T-helper 17 cell (primary cell): ENCODE measurements at places on chromosomes 6 and 20. TPM values are rescaled to one million over a fixed set of nuclear protein-coding genes. Genes with fewer than 3 reads are reported as not detected.

LY6G6F gene
- 29.1 TPM for total RNA-seq

- H3K27me3 ChIP-seq, result no peaks in the 10 kb centered on the region
- no peaks in the 10 kb centered on the region for H3K4me1 ChIP-seq
- H3K36me3 ChIP-seq, result no peaks in the 10 kb centered on the region
- DNase-seq, result no peak
These were observed 587.9 kb upstream of the FLRT3 start for GRCh38 chr20:14925300-14925699.

DNA sequence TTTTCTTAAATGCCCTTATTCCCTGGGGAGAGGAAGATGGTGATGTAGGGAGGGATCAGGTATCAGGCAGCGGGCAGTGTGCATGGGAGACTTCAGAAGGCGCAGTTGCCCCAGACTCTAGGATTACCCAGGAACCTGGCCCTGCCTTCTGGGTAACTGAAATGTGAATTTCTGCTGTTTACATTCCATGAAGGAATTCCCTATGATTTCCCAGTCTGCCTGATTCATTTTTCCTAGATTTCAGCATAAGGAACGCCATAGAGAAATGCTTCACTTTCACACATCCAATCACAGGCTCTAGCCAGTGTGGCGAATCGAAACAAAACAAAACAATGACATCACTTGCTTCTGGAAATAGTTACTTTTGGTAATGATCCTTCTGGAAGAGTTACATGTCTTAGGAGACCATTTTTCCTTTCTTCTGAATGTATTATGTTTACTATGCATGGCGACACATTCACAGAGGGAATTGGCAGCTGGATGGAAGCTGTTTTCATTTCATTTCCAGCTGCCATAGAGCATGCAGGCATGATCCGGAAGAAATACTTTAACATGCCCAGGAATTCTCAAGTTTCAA, 33.3 kb downstream of the LRP11 start:
- no peak overlapping the region for H3K4me3 ChIP-seq
- no peaks in the 10 kb centered on the region for H3K27me3 ChIP-seq
- DNase-seq, result no peak

TREML1 gene
- total RNA-seq, result 68.6 TPM

GSTA2 gene
- total RNA-seq, result not detected

SYTL3 gene
- total RNA-seq, result 36.1 TPM

DNA sequence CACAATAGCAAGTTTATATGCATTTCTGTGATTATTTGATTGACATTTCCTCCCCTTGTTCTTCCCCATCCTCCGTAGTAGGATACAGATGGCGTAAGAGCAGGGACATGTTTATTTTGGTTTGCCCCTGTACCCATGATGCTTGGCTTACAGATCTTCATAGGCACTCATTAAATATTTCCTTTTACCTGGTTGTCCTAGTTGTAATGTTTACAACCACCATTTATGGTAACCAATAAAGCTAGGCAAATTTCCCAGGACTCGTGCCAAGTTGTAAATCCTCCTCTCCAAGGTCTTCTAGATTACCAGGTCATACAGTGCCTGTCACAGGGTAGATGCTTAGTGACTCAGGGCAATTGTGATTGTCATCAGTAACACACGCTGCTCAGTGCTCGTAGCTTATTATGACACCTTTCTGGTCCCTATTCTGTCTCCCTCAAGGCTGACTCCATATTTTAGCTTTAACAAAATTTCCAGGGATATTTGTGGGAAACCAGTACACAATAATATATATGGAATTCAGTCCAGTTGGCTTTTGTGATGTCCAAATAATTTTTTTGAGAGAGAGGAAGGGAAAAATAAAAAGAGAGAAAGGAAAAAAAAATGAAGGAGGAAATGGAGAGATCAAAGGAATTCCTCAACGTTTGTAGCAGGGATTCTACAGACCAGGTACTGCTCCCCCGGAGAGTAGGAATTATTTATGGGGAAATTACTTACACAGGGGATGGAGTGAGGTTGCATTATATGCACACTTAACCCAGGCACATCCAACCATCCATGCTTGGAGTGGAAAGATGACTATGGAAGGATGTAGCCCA, 24.6 kb downstream of the CYP24A1 start:
- no peaks in the 10 kb centered on the region for H3K36me3 ChIP-seq
- H3K4me3 ChIP-seq, result no peak overlapping the region
- DNase-seq, result no peak
- H3K4me1 ChIP-seq, result no peaks in the 10 kb centered on the region

TRIM38 gene
- 19.9 TPM for total RNA-seq

DNA sequence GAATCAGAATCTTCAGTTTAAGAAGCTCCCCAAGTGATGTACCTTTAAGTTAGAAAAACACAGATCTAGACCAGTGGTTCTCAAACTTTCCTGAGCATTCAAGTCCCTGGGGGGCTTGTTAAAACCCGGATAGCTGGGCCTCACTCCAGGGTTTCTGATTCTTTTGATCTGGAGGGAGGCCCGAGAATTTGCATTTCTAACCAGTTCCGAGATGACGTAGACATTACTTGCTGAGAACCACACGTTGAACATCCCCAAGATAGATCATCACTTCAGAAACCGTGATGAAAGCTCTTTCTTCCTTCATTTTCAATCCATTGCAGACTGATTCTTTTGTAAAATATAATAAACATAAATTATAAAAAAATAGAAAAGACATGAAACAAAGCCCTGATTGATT, 40.7 kb upstream of the KIF16B start:
- DNase-seq, result no peak
- H3K4me3 ChIP-seq, result no peak overlapping the region
- peaks cover 8% of the 10 kb centered on the region for H3K27me3 ChIP-seq
- H3K36me3 ChIP-seq, result no peaks in the 10 kb centered on the region

GRCh38 chr20:3174442-3175261, 1.3 kb upstream of the LZTS3 start:
- no peak for DNase-seq
- no peak overlapping the region for H3K27ac ChIP-seq
- H3K4me1 ChIP-seq, result peaks cover 20% of the 10 kb centered on the region
- no peaks in the 10 kb centered on the region for H3K36me3 ChIP-seq

GUCA1A gene
- total RNA-seq, result not detected

DNA sequence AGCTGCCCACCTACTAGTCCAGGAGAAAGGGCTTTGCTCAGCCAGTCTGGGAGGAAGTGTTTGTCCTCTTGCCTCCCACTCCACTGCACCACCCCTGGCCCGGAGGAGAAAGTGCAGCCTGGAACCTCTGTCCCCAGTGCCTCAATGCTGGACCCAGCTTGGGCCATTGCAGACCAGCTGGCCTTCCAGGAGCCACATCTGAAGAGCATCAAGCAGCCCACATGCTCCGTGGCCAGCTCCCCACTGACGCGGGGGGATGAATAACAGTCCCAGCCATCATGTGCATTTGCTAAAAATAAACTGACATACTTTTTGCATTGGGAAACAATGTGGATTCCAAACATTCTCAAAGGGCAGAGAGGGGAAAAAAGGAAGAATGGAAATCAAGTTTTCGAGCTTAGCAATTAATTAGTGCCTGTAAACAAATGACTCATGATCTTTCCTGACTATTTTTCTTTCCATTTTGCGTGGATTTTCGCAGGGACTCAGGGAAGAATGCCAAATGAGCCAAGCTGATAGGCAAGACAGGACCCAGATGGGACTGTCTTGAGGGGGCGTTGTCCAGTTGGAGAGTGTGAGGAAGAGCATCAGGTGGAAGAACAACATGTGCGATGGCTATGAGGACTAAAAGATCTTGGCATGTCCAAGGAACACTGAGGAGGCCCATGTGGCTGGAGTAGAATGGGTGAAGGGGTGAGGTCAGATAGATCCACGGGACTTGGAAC, 34.1 kb downstream of the CEBPB start:
- H3K4me3 ChIP-seq, result no peak overlapping the region
- H3K4me1 ChIP-seq, result no peaks in the 10 kb centered on the region
- no peak overlapping the region for H3K27ac ChIP-seq
- DNase-seq, result no peak
- H3K27me3 ChIP-seq, result peaks cover 21% of the 10 kb centered on the region
- H3K36me3 ChIP-seq, result no peaks in the 10 kb centered on the region

MYMX gene
- total RNA-seq, result not detected

TP53TG5 gene
- not detected for total RNA-seq

MTFR2 gene
- total RNA-seq, result 2.9 TPM

DNA sequence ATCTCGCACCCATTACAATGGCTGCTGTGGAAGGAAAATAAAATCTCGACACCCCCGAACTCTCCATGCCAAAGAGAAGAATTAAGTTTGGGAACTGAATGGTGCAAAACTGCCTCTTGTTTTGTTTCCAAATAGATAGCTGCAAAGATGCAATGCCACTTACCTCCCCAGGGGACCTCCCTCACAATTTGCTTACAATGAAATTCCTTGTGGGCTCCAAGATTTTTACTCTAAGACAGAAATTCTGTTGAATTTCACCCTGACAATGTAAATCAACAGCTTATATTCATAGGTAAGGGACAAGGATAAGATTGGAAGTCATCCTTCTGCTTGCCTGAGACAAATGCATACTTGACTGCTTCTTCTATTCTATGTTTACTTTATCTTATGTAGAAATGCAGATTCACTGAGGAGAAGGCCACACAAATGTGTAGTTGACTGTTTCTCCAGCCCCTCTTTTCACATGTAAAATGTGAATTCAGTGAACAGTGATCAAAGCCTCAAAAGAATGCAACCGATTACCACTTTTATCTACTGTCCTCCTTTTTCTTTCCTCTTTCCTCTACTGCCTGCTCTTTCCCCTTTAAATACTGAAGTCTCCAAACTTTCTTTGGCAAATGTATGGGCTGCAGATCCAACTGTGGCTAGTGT, 36.6 kb downstream of the ADGRF4 start:
- peaks cover 4% of the 10 kb centered on the region for H3K4me1 ChIP-seq
- H3K36me3 ChIP-seq, result peaks cover 2% of the 10 kb centered on the region
- H3K27me3 ChIP-seq, result peaks cover 34% of the 10 kb centered on the region
- H3K4me3 ChIP-seq, result no peak overlapping the region
- no peak overlapping the region for H3K27ac ChIP-seq
- DNase-seq, result no peak
